ENCODE measurements at places on chromosomes 4 and X.

DNA sequence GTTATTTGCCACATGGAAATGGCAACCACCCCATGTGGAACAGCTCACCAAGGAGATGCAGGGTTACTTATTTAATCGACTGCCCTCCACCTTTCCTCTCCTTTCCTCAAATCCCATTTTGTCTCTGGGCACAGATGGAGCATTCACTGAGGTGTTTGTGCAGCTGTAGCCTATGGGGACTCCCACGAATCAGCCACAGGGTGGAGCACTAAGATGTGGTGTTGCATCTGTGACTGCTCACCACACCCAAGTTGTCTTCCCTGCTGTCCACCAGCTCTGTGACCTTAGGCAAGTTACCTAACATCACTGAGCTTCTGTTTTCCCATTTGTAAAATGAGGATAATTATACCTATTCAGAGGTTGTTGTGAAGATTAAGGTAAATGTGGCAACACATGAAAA, 252.4 kb upstream of the CPEB2 start:
- no peak for DNase-seq

DNA sequence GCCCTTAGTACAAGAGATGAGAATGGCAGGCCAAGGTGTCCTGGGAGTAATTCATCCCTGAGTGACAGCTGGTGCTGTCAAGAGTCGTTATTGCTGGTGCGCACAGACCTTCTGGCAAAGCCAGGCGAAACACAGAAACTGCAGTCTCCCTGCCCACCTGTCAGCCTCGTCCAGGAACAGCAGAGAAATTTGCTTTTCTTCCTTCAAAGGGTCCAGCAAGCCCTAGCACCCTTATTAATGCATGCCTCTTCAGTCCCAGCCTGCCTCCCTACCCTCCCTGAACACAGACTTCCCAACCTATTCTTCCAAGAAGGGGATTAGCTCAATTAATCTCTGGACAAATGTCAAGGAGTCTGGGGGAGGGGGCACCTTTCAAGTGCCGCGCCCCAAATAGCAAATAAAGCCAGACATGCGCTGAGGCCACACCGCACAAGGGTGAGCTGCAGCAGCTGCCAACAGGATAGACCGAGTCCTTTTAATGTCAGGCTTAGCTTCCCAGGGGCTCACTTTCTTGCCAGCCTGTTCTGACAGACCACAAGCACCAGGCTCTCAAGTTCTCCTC, 250.7 kb upstream of the RASGEF1B start:
- no peak for DNase-seq

DNA sequence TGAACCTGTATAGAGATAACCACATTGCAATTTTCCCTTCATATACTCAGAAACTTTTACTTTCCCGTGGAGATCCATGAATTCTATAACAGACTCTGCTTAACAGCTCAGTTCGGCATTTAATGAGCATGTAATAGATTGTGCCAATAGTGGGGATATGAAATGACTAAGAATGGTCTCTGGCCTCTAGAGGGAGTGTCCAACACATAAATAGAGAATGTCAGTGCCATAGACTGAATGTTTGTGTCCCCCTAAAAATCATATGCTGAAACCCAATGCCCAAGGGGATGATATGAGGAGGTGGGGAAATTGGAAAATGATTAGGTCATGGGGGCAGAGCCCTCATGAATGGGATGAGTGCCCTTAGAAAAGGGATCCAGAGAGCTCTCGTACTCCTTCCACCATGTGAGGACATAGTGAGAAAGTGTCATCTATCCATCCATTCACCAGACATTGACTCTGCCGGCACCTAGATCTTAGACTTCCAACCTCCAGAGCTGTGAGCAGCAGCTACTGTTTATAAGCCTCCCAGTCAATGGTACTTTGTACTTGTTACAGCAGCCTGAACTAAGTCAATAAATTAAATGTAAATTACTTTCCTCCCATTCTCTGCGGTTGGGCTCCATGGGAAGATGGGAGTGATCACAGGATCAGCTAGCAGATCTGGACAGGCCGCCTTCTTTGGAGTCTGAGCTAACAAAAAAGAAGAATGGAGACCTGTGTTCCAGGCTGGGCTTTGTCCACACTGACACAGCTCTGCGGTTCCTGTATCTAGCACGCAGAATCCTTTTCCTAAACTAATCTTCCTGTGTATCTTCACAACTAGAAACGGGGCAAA, 28.1 kb upstream of the HPSE start:
- DNase-seq, result no peak

GRCh38 chr4:38371391-38371851, 292.6 kb upstream of the KLF3 start:
- DNase-seq, result no peak

GRCh38 chrX:46408553-46409407, 136.4 kb downstream of the ZNF674 start:
- DNase-seq, result peak; percentile 49

- no peak for DNase-seq
These were observed 38.3 kb downstream of the GPAT3 start for GRCh38 chr4:83574247-83574646.

- no peak for DNase-seq
These were observed 19.2 kb downstream of the PNMA6E start for GRCh38 chrX:153381684-153382532.

DNA sequence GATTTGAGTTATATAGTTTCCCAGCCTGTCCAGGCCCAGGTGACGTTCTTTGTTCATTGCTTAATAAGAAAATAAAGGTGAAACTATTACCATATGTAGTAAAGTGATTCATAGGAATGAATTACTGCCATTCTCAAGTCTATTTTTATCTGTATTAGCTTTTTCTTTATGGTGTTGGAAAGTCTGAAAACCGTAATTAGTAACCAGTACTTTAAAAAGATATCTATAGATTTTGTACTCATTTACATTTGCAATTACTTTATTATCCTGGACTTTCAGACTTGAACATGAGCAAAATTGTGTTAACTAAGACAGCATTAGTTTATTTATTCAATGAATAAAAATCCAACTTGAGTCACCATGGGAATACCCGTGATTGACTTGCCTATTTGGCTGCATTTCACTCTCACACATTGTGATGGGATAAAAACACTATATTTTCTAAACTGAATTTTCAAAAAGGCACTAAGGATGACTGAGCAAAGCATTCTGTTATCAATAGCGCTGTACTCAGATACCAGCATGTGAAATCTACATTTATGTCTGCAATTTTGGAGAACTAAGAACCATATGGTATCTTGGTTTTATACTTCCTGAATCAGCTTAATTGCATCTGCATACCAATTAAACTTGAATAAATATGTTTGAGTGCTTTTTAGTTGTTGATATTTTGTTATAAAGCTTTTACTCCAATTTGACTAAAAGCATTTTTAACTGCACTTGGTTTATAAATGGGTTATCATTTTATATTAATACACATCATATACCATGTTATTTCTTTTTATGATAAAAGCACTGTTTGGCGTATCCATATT, 154.6 kb downstream of the CCSER1 start:
- no peak for DNase-seq

- no peak for DNase-seq
These were observed 25.3 kb downstream of the RNF150 start for GRCh38 chr4:141107927-141108326.

GRCh38 chr4:17058536-17058915, 160.1 kb upstream of the LDB2 start:
- DNase-seq, result no peak
